ENCODE measurements at places on chromosomes 3 and 15.

GRCh38 chr3:180229113-180229512 is 192.4 kb upstream of the PEX5L start:
- no peak for DNase-seq

DNA sequence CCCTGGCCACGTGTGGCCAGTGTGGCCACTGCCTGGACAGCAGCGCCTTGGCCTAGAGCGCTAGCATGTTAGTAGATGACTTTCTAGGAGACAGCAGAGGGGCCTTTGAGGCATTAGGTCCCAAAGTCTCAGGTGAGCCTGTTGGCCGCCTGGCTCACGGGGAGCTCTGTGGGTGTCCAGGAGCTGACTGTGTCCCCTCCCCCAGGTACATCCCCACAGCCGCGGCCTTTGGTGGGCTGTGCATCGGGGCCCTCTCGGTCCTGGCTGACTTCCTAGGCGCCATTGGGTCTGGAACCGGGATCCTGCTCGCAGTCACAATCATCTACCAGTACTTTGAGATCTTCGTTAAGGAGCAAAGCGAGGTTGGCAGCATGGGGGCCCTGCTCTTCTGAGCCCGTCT is 17.0 kb downstream of the SEC61A1 start:
- no peak for DNase-seq

- DNase-seq: no peak
These were observed 951.3 kb upstream of the SEMA6D start for GRCh38 chr15:46766021-46766420.

DNA sequence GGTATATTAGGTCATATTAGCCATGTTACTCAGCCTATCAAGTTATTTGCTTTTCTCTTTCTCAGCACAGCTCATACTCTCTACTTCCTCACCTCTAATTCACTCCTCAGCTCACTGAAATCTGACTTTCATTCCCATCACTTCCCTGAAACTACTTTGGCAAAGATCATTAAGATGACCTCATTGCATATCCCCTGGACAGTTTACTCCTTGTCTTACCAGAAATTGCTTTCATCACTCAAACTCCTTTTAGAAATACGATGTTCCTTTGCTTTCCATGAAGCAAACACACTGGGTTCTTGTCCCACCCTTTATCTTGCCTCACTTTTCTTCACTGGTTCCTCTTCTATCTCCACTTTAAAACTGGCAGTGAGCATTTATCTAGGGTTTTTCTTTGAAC is 354.4 kb downstream of the TUSC7 start:
- DNase-seq: no peak

- DNase-seq: no peak
These were observed 9.5 kb upstream of the APBA2 start for GRCh38 chr15:28876131-28876844.

- DNase-seq: no peak
These were observed 14.4 kb downstream of the HES1 start for GRCh38 chr3:194150252-194150934.

DNA sequence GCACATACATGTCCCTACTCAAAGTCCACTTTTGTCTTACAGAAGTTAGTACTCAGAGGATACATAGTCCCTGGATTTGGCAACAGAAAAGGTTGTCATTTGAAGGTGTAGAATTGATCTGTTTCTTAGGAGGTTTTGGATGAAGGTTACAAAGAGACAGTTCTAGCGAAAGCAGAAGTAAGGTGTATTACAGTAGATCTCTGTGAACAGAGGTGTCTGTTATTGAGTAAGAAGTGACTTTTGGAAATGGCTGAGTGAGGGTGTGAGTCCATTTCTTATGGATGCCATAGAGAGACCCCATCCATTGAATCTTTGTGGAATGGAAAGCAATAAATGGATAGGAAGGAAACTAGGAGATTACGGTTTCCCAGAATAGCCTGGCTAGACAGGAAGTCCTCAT is 5.6 kb downstream of the ZNF662 start:
- DNase-seq: no peak

GRCh38 chr3:102391491-102391890 is 43.3 kb upstream of the ZPLD1 start:
- no peak for DNase-seq

DNA sequence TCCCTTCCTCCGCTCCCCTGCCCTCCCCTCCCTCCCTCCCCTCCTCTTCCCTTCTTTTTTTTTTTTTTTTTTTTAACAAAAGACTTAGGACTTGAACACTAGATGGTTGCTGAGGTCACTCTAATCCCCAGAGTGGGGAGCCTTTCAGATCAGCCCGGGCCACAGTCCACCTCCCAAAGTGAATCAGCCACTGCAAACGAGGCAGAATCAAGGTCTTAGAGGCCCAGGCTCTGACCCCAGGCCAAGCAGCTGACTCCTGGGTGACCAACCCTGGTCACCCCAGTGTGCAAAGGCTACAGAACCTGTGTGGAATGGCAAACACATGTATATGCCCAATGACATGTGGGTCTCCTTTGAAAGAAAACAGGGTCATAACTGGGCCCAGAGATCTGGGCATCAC is 18.3 kb upstream of the EHD4 start:
- no peak for DNase-seq

DNA sequence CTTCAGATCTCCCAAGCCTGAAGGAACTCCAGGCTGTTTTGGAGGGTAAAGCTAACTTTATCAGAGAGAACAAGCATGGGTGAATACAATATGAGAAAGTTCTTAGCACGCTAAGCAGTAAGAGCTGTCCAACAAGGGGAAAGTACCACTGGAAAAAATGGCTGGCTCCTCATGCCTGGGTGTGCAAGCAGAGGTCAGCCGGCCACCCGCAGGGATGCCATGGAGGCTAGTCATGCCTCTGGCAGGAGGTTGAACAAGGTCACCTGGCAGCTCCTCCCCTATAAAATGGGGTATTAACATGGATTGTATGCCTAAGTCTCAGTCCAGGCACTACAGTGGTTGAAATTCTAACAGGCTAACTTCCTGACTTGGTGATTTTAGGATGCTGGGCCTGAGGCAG is 75.4 kb upstream of the SLC6A1 start:
- DNase-seq: no peak

DNA sequence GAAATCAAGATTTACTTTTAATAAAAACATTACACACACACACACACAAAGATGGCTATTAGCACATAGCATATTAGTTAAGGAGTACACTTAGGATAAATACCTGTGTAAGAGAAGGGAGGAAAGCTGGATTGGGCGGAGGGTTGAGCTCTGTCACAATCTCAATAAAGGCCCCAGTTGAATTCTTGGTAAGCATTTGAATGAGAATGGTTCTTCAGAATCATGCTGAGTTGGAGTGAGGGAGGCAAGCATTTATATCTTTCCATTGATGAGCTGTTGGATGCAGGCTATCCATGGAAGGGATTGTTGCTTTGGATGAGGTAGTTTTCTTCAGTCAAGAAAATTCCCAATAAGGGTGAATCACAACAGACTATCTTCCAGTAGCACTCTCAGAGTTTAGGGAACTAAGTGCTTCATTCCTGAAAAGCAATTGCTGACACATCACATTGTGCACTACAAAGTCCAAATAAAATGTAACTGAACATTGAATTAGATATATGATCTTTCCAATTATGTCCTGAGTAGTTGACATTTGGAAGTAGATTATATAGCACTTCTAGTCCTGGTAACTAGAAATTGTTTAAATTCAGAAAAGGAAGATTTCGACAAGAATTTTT is 95.7 kb downstream of the SUCNR1 start:
- DNase-seq: no peak

- no peak for DNase-seq
These were observed 529.5 kb upstream of the TGFBR2 start for GRCh38 chr3:30076899-30077298.

DNA sequence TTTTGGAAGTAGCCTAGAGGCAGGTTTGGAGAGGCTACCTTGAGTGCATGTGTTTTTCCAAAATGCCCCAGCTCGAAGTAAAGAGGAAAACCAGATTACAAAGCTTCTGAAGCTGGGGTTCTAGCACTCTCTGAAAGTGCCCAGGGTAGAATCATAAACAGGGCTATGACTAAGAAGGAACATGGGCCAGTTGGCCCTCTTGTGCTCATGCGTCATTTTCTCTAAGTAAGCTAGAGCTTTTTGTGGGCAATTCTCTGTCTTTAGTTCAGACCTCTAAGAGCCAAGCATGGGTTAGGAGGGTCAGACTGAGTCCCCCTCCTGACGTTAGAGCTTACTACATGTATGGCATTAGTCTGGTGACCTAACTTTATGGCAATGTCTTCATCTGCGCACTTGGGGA is 129.5 kb upstream of the UMPS start:
- DNase-seq: no peak

- no peak for DNase-seq
These were observed 15.3 kb downstream of the OR4F15 start for GRCh38 chr15:101827257-101827656.

DNA sequence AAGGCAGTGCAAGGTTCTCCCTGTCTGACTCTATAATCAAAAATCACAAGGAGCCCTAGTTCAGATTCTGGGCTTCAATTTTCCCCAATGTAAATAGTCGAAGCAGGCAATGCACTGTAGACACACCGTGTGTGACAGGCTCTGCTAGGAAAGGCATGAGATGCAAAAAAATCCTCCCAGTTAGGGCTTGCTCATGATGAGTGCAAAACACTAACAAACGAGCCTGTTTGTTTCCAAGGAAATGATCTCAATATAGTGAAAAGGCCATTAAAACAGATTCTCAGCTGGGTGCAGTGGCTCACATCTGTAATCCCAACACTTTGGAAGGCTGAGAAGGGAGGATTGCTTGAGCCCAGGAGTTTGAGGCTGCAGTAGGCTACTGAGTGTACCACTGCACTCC is 55.7 kb downstream of the UMPS start:
- no peak for DNase-seq

DNA sequence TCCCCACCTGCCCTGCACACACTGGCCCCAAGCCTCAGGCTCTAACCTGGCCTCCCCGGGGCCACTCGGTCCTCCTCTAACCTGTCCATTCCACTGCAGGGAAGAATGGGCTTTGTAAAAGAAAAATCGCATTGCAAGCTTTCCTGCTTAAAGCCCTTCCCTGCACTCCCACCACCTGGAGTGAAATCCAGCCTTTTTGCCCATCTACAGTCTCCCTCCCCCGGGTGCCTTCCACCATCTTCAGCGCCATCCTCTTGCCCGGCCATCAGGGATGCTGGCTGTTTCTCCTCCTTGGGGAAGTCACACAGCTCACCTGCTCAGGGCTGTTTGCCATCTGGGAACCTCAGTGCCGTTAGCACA is 266.9 kb downstream of the OCA2 start:
- DNase-seq: no peak

- no peak for DNase-seq
These were observed 109.1 kb downstream of the LPP start for GRCh38 chr3:188262913-188263683.

DNA sequence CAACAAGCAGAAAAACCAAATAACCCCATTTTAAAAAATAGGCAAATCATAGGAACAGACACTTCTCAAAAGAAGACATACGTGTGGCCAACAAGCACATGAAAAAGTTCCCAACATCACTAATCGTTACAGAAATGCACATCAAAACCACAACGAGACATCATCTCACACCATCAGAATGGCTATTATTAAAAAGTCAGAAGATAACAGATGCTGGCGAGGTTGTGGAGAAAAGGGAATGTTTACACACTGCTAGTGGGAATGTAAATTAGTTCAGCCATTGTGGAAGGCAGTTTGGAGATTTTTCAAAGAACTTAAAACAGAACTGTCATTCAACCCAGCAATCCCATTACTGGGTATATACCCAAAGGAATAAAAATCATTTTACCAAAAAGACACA is 60.7 kb downstream of the ABI3BP start:
- DNase-seq: no peak

DNA sequence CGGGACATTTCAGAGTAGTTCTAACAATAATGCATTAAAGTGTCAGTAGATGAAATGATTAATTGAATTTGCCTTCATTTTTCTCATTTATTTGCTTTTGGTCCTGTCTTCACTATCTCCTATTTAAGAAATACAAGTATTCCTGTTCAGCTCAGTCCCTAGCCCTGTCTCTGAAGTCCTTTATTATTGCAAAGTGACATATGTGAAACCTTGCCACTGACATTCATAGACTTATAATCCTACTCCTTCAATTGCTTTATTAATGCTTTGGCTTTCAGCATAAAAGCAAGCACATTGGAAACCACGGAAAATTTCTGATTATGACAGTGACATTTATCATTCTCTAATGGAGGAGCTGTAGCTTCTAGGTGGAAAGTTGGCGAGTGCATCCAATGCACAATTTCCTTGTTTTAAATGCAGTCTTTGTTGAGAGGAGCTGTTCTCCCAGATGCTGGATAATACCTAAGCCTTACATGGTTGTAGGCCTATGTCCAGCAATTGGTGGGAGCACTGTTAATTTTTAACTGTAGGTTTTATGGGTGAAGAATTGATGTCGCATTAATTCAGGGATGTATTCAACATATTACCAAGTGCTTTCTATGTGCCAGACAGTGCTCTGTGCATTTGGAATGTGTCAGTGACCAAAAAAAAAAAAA is 337.8 kb downstream of the FEZF2 start:
- DNase-seq: no peak

GRCh38 chr3:44284949-44285348 is 43.3 kb downstream of the TOPAZ1 start:
- DNase-seq: no peak

- DNase-seq: no peak
These were observed 3.6 kb downstream of the CRTAP start for GRCh38 chr3:33117461-33117860.

GRCh38 chr3:172201870-172202236 is 162.5 kb downstream of the FNDC3B start:
- DNase-seq: no peak

- DNase-seq: no peak
These were observed 161.5 kb upstream of the MB21D2 start for GRCh38 chr3:193078996-193079753.

GRCh38 chr15:48465410-48465809 is 134.2 kb downstream of the DUT start:
- DNase-seq: no peak

DNA sequence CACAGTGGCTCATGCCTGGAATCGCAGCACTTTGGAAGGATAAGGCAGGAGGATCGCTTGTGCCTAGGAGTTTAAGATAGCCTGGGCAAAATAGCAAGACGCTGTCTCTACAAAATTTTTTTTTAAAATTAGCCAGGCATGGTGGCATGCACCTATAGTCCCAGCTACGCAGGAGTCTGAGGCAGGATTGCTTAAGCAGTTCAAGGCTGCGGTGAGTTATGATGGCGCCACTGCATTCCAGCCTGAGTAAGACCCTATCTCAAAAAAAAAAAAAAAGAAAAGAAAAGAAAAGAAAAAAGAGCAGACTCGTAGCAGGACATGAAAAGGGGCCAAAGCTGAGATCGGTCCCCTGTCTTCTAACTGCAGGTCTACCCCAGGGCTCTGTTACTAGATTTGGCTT is 18.9 kb downstream of the SRGAP3 start:
- no peak for DNase-seq

- DNase-seq: no peak
These were observed 28.5 kb downstream of the PTPN23 start for GRCh38 chr3:47409284-47409683.

DNA sequence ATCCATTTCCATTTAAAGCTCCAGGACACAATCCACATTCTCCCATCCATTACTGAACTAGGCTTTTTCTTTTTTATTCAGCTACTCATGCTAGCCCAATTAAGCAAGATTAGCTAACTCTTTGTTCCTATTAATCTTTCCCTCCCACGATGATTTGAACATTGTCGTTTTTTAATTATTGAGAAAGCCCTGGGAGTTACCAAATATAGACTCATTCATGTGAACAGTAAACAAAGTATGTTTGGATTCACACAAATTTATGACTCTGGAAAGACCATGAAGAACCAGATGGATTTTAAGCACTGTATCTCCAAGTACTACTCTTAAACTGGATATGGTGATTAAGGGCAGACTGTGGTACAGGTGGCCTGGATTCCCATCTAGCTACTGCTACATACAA is 82.2 kb downstream of the STRIT1 start:
- DNase-seq: no peak
